ENCODE measurements at places on chromosomes 6 and 20.

- DNase-seq: no peak
Observed at GRCh38 chr6:146113084-146113623, 84.3 kb downstream of the GRM1 start.

DNA sequence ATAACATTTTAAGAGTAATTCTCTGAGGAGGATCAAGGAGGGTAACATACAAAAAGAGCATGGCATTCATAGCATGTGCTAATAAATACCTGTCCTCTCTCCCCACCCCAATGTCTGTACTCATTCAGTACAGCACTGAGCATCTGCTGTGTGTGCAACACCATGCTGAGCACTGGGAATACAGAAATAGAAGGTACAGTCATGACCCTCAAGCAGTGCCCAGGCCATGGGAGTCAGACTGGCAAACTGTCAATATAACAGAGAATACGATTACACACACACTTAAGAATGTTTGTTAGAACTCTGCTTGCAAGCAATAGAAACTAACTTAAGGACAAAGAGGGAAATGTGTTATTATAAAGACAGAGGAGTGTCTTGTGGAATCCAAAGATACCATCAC lies 24.7 kb upstream of the ZFAND3 start:
- no peak for DNase-seq

GRCh38 chr6:10621847-10622246 lies 72.6 kb downstream of the C6orf52 start:
- no peak for DNase-seq

GRCh38 chr6:10854922-10855632 lies 16.7 kb upstream of the MAK start:
- no peak for DNase-seq

DNA sequence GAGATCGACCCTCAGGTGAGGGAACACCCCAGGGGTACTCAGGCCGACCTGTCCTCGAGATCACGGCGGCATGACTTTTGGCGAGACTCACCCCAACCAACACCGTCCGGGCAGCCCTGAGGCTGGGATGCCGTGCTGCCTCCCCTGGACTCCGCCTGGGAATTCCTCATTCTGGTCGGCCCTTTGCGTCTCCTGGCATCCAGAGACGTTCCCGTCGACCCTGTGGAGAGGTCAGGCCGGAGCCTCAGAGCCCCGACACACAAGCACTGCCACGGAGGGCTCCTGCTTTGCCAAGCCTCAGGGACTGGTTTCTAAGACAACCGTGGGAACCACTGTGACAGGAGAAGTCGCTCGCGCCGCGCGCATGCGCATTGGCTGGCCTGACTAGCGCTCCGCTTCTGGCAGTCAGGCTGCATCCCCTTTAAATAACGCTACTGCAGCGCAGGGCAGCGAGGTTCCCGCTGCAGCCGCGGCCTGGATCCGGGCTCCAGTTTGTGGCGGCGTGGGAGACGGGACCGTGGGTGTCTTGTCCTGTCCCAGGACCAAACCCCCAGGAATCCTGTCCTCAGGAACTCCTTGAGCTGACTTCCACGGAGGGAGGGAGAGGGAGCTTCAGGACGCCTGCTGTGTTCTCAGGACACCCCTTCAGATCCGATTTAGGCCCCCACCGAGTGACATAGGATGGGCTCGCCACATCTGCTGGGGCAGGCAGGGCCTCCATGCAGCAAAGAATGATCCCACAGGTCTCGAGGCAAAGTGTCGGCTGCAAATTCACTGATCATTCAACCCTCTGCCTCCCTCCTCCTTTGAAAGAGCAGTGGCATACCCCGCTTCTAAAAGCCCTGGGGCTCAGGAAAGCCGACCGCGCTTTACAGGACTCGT lies 163.2 kb upstream of the ZNF337 start:
- peak; percentile 70 for DNase-seq

DNA sequence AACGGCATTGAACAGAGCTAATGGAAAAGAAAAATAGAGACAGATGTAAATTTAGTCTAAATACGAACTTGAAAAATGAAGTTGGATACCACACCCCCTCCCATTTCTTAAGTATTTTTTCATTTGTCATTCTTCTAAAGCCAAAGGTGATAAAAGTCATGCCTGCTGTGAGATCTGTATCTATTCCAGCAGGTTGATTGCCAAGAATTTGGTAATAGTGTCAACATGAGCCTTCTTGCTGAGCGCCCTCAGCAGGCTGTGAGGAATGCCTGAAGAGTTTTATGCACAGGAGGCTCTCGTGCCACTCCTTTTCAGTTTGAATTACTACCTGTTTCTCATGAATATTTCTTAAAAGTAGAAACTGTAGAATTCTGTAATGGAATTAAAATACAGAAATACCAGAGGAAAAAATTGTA lies 165.4 kb downstream of the QKI start:
- no peak for DNase-seq

- no peak for DNase-seq
Observed at GRCh38 chr6:24455061-24455460, 34.3 kb downstream of the GPLD1 start.
